ENCODE measurements at places on chromosomes 4 and X. TPM values are rescaled to one million over a fixed set of nuclear protein-coding genes. Genes with fewer than 3 reads are reported as not detected.

Gene CDS1
- total RNA-seq = 0.16 TPM

DNA sequence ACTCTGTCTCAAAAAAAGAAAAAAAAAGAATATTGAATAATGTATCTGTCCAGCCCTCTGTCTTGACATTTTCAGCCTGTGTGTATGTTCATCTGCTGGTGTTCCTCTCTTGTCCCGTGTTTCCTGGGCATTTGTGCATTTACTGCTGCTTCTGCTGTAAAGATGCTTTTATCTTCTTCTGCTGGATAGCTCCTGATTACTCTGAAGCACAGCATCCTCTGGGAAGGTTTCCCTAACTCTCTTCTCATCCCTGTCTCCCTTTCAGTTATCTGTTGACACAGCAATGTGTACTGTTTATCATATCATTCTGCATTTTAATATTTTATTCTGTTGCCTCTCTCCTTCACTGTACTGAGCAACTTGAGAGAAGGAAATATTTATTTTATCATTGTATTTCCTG, 74.2 kb upstream of the HPGD start:
- no peak for ATAC-seq

DNA sequence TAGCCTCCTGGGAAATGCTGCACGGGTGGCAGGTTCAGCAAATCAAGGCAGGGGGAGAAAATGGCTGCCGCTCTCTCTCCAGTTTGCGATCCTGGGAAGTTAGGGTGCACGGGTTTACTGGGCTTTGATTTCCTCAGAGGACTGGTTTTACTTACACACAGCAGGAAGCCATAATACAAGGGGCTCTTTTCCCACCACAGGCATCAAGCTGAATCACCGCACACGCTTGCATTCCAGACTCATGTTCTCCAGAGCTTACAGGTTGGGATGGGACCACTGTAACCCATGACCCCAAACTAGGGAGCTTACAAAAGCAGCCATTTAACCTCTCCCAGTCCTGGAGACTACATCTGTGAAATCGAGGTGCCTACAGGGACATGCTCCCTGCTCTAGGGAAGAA, 159.8 kb downstream of the DHRSX start:
- no peak for ATAC-seq

- ATAC-seq = no peak
Observed at GRCh38 chrX:120419463-120419862, 49.6 kb downstream of the LAMP2 start.

Gene TENM3
- not detected for total RNA-seq

GRCh38 chrX:14554131-14554715, 24.9 kb downstream of the GLRA2 start:
- no peak for ATAC-seq

DNA sequence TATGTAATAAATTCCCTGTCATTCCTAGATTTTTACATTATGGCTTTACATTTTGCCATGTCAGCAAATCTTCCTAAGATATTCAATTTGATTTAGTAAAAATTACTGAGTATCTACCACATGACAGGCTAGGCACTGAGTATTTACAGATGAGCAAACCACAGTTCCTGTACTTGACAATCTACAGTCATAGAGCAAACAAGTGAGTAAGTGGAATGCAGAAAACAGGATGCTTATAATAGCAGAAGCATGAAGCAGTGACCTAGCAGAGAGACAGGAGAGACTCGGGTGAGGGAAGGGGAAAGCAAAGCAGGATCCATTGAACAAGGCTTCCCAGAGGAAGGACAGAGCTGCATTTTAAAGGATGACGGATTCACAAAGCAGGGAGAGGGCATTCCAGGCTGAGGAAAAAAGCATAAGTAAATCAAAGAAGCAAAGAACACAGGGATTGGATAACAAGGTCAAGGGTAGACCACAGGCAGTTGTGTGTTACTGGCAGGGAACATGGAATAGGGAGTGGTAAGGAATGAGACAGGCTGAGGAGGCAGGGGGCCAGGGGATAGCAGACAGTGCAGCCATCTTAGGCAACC, 124.7 kb upstream of the C1QTNF7 start:
- ATAC-seq = no peak

GRCh38 chr4:164997324-164997723, 19.9 kb upstream of the TRIM61 start:
- ATAC-seq = no peak

DNA sequence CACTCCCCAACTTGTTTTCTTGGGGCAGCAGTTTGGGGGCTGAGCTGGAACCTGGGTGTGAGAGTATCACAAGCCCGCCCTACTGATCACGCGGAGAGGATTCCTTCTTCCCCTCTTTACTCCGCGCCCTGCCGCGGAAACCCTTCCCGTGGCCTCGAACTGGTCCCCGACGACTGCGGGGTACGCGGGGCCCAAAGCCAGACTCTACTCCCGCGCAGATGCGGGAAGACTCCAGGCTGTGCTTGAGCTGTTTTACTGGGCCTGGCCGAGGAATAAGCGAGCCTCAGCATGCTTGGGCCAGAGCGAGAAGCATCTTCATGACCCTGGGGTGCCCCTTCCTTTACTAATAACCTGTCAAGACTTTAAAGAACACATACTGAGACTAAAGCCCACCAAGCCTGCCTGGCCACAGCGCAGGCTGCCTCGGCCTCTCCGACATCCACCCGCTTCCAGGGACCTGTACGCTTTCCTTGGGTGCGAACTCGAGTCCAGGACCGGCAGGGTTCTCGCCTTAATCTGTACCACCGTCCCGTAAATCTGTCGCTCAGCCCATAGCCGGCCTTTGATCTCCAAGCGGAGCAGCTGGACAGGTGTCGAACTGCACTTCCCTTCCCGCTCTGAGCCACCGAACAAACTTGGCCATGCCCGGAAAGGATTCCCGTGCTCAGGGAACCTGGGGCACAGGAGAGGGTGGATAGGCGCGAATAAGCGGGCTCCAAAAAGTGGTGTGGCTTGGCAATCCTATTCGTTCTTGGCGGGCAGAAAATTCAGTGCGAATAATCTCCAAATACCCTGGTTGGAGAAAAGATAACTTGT, 55.0 kb upstream of the TMEM33 start:
- no peak for ATAC-seq
